ENCODE measurements at places on chromosomes 1 and 21.
A peak's percentile ranks its signal among the peaks of the same experiment; 100 is the strongest.

DNA sequence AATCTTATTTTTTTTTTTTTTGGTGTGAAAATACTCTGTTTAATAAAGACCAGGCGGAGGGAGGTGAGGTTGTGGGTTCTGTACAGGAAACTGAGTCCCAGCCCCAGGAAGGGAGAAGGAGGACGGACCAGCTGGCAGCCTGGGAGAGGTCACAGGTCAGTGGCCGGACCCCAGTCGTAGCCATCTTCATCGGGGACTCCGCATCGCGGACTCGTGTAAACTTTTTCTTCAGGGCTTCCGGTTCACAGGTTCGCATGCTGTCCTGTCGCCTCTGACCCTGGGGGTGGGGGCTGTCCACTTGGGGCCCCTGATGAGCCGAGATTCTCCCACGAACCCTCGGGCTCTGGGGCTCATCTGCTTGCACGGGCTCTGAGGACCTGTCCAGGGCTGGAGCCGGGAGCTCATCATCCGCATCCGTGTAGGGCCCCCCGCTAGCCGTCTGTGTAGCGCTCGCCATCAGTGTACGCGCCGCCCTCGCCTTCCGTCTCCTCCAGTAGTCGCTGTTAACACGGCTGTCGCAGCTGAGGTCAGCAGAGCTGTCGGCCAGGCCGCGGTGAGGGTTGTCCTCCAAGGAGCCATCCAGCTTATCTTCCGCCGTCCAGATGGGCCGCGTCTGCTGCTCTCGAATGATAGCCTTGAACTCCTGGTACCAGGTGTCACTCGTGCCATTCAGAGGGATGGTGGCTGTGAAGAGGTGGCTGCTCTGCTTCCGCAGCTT is 975.7 kb upstream of the PRMT6 start:
- DNase-seq: no peak

GRCh38 chr1:212557739-212558692 is 50.5 kb upstream of the ATF3 start:
- DNase-seq: no peak

DNA sequence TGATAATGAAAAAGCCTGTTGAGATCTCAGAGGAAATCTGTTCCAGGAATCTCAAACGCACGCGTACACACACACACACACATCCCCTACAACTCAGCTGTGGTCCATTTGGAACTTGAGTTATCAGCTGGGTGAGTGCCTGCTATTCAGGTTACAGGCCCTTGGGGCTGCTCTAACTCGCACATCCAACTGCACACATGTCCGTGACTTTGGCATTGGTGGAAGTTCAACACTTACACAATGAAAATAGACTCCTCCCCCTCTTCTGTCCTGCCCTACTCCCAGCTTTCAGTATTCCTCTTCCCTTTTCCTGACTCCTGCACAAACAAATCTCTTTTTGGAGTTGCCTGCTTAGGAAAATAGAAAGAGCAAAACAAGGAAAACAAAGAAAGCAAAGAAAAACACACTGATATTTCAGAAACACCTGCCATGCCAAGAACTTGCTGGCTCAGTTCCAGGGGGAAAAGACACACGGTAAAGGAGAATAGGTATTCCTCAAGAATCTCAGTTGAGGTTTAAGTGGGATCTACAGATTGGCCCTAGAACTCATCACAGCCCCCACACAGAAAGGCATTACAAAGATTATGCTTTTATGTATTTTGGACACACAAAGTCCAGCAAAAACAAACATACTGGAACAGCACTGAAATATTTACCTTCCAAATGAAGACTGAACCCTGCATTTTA is 140.9 kb downstream of the TGFBR3 start:
- no peak for DNase-seq

GRCh38 chr1:43541721-43542401 is 11.2 kb downstream of the PTPRF start:
- DNase-seq: no peak

GRCh38 chr1:212412374-212412773 is 2.3 kb downstream of the PACC1 start:
- DNase-seq: no peak

- DNase-seq: no peak
Observed at GRCh38 chr1:9183898-9184297, 50.7 kb upstream of the H6PD start.

- DNase-seq: no peak
Observed at GRCh38 chr1:161866241-161866640, 100.1 kb downstream of the ATF6 start.

GRCh38 chr1:209527993-209528717 is 55.4 kb upstream of the CAMK1G start:
- no peak for DNase-seq

GRCh38 chr1:236156512-236157208 is 14.3 kb downstream of the GPR137B start:
- DNase-seq: no peak

- no peak for DNase-seq
Observed at GRCh38 chr1:167500283-167500860, 18.0 kb downstream of the CD247 start.

DNA sequence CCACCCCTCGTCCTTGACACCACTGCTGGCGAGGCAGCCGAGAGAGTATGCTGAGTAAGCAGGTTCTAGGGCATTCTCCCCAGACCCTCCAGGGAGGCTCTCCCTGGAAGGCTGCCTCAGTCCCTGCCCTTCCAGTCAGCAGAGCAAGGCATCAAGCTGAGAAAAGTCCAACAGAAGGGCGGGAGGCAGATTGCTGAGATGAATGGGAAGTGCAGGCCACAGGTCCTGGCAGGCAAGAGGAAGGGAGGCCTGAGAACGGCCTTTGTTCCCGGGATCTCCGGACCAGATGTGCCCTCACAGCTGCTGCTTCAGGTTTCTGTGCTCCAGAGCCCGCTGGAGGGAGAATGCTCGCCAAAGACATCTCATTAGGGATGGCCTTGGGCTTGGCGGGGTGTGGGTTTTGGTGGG is 270.0 kb upstream of the VAMP3 start:
- no peak for DNase-seq

GRCh38 chr21:27570306-27570868 is 603.5 kb upstream of the ADAMTS5 start:
- no peak for DNase-seq

GRCh38 chr21:44598061-44598460 is 2.3 kb upstream of the KRTAP10-7 start:
- DNase-seq: no peak

- DNase-seq: no peak
Observed at GRCh38 chr1:22801761-22802160, 91.1 kb downstream of the EPHB2 start.

DNA sequence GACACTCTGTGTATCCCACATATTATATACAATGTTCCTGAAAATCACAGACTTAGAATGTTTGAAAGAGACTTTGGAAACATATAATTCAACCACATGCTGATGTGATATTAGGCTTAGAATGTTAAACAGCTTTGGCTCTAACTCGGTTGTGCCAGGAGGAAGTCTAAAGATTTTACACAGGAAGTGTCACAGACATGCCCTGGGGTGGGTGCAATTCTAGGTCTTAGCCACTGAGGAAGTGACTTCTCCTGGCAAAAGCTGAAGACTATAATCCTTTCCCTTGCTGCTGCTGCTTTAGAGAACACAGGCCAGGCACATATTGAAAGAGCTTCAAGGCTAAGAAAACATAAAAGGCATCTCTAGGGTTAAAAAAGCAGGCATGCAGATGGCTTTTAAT is 51.0 kb downstream of the RPL5 start:
- peak; percentile 13 for DNase-seq

GRCh38 chr1:25902462-25902861 is 3.8 kb downstream of the STMN1 start:
- DNase-seq: no peak

DNA sequence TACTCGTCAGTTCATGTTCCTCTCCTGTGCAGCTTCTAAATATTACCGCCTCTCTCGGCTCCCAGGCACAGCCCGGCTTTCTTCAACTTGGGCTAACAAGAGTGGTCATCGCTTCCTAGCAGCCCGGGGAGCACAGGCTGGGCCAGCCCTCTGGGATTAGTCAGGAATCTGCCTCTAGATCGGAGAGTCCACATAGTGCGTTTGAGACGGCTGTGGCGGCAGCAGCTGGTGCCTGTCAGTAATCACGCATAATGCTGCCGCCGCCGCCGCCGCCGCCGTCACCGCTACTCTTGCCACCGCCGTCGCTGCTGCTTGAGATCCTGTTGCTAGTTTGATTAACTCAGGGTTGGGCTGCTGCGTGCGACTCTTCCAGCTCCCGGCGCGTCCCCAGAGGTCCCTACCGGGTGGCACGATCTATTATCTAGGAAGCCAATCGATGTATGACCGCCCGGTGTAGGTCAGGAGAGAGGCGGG is at the start of gene RXRG:
RXRG (minus strand) TSS at position 230 of the 474 bp plus-strand sequence. CDS start 233 bp downstream, outside the sequence.
- no peak for DNase-seq

DNA sequence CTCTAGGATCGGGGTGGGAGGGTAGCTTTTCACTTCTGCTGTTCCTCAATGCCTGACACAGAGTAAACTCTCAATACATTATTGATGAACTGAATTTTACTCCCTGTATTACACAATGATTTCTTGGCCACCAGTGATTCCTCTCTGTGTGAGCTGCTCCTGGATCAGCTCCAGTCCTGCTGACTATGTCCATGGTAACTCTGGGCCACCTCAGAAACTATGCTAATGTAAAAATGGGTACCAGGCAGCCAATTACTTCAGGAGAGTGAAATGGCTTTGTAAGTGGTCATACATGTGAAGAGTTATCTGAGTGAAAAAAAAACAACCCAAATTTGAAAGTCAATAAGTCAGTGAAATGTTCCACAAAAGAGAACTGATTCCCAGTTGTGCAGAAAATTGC is 311.0 kb downstream of the KCNH1 start:
- no peak for DNase-seq

DNA sequence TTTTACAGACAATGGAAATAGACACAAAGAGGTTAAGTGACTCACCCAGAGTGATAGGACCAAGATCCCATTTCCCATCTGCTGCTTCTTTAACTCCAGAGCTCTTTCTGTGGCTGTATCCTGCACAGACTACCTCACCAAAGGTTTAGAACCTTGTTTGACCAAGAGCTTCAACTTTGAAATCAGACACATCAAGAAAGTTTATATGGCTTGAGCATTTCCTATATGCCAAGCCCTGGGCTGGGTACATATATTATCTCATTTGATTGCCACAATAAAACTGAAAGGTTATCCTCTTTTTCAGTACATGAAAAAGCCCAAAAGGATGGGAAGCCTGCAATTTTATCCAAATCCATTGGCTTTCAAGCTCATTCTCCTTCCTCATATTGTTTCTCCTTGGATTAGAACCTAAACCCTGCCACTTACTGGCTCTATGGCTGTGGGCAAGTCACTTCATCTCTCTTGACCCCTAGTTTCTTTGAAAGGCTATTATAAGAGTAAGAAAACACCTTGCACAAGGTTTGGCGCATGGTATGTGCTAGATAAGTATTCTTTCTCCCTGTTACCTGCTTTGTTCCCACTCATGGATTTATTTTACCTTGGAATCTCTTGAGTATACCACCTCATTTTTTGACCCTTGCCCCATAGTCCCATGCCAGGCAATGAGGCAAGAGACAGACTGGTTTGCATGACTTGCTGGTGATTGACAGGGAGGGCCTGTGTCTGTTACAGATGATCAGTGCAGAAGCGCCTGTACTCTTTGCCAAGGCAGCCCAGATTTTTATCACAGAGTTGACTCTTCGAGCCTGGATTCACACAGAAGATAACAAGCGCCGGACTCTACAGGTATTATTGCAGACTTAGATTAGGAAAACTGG is 34.5 kb upstream of the KCNQ4 start:
- DNase-seq: no peak

GRCh38 chr1:170494369-170494768 is 37.6 kb upstream of the GORAB start:
- no peak for DNase-seq

DNA sequence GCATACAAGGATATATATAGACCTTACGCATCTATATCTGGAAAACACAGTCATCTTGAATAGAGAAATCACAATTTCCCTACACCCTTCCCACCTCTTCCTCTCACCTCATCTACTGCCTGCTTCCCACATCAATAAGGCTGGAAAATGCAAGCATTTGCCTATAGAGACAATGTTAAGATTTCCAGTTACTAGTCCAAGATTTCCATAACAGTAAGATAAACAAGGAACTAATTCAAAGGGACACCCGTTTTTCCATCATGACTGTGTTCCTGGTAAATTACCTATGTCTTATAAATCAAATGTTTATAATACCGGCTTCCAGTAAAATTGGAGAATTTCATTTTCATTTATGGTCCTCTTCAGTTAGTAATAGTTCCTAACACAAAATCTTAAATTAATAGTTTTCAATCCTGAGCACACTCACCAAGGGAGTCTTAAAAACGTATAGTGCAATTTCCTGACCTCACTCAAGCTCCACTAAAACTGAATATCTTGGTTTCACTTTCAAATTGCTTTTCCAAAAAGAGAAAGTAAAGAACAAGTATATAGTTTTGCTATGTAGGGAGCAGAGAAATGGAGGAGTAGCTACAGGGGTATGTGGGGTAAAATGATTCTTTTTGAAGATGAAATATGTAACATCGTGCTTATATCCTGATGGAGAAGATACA is 398.7 kb downstream of the PLPP3 start:
- no peak for DNase-seq

- DNase-seq: no peak
Observed at GRCh38 chr1:36088265-36088576, 471 bp upstream of the ADPRS start.

DNA sequence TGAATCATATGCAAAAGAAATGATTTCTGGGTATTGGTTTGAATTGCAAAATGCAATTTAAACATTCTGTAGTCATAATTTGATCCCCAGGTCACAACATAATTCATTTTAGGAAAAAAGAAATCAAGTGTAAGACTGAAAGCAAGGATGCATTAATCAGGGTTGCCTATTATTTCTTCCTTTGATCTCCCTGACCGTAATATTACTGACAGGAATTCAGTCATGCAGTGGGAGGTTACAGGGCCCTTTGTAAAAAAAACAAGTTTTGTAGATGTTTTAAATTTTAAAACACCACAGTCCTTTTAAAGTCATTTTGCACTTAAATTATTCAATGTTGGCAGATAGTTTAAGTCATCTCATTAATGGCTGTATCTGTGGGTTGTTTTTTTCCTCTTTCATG is 263.0 kb upstream of the NCAM2 start:
- no peak for DNase-seq

DNA sequence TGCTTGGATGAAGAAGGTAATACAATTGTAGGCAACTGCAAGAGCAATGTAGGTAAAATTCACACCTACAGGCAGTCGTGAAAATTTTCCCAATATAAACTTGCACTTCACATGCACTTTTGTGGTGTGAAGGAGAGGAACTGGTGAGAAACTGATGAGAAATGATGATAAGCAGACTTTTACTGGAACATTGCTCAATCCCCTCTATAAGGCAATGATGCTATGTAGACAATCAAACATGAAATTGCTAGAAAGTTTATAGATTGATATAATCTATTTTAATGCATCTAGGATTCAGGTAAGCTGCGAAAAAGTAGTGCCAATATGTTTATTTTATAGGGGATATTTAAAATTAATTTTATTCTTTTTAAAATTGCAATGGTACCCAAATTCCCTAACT is 802.2 kb downstream of the KCNT2 start:
- no peak for DNase-seq

GRCh38 chr1:220776720-220777326 is 9.9 kb upstream of the MTARC1 start:
- peak; percentile 24 for DNase-seq
